Spinal cord (tissue), 10 donors: ENCODE measurements at places on chromosomes 1 and 21. TPM values are rescaled to one million over a fixed set of nuclear protein-coding genes. Genes with fewer than 3 reads are reported as not detected.

GRCh38 chr1:219520241-219520640 is 92.7 kb downstream of the ZC3H11B start:
- DNase-seq, result no peak

GRCh38 chr21:46386734-46387088 is 62.8 kb downstream of the PCNT start:
- DNase-seq, result no peak

- DNase-seq, result no peak
Observed at GRCh38 chr1:206930210-206930798, 8.6 kb upstream of the FCMR start.

DNA sequence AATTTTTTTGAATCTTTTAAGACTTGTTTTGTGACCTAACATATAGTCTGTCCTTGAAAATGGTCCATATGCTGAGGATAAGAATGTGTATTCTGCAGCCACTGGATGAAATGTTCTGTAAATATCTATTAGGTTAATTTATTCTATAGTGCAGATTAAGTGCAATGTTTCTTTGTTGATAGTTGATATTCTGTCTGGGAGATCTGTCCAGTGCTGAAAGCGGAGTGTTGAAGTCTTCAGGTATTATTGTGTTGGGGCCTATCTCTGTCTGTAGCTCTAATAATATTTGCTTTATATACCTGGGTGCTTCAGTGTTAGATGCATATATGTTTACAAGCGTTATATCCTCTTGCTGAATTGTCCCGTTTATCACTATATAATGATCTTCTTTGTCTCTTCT is 7.7 kb upstream of the KLHL12 start:
- DNase-seq, result no peak

DNA sequence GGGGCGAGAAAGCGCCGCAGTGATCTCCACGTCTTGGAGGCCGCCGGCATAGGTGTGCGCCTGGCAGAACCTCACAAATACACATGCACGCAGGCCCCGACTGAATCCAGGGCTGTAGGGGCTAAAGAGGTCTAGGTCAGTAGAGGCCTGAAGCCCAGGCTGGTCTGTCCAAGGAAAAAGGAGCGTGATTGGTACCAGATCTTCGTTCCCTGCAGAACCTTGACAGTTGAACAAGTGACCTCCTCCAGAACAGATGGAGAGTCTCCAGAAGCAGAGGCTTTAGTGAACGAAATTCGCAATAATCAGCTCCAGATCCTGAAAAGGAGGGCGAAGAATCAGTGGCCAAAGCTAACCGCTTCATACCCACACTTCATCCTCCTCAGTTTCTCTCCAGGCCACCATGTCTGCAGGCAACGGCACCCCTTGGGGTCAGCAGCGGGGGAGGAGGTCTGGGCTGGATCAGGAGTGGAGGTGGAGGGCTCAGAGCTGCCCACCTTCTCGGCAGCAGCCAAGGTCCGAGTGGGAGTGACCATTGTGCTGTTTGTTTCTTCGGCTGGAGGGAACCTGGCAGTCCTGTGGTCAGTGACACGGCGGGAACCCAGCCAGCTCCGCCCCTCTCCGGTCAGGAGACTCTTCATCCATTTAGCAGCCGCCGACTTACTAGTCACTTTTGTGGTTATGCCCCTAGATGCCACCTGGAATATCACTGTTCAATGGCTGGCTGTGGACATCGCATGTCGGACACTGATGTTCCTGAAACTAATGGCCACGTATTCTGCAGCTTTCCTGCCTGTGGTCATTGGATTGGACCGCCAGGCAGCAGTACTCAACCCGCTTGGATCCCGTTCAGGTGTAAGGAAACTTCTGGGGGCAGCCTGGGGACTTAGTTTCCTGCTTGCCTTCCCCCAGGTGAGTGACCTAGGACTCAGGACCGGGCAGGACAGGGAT is 749 bp upstream of the PEX11B start:
- peak; percentile 52 for DNase-seq

DNA sequence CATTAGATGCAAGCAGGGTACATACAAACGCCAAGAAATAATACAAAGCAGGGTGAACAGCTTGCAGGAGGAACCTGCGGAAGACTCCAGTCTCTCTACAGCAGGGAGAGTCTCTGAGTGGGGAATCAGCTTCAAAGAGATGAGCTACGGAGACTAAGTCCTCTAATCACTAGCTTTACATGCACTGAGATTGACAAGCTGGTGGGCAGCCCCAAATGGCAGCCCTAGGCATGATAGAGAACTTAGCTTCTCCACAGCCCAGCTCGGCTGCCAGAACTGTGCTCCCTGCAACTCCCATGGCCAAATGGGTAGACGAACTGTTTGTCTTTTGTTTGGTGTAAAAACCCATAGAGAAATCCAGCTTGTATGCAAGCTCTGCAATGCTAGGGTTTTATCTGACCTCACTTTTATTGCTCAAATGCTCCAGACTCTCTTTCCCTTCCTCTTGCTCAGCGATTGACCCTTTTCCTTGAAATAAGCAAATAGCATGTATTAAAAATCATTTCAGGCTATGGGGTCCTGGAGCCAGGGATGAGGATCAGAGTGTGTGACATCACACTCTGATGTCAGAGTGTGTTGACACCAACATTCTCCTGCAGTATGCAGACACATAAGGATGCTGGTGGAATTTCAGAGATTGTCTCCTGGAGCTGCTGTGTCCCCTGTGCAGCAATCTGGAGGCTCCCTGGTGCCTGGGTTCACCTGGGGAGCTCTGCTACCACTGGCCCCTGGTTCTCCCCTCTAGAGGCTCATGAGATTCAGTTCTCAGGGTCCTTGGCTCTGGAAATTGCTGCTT is 238.5 kb downstream of the TTLL7 start:
- DNase-seq, result no peak

DNA sequence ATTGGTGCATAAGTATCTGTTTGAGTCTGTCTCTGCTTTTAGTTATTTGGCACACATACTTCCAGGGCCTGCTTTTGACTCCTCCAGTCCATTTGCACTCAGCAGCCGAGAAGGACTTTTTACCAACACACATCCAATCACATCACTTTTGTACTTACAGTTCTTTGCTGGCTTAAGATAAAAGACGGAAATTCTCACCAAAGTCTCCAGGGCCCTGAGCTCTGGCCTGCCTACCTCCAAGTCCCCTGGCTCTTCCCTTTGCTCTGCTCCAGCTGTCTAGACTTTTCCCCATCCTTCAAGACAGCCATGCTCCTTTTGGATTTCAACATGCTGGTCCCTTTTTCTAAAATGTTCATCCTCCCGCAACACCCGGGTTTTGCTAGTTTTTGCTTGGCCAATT is 2.2 kb upstream of the EVA1C start:
- DNase-seq, result no peak

GRCh38 chr21:25759573-25759972 is 24.8 kb downstream of the GABPA start:
- DNase-seq, result no peak

DNA sequence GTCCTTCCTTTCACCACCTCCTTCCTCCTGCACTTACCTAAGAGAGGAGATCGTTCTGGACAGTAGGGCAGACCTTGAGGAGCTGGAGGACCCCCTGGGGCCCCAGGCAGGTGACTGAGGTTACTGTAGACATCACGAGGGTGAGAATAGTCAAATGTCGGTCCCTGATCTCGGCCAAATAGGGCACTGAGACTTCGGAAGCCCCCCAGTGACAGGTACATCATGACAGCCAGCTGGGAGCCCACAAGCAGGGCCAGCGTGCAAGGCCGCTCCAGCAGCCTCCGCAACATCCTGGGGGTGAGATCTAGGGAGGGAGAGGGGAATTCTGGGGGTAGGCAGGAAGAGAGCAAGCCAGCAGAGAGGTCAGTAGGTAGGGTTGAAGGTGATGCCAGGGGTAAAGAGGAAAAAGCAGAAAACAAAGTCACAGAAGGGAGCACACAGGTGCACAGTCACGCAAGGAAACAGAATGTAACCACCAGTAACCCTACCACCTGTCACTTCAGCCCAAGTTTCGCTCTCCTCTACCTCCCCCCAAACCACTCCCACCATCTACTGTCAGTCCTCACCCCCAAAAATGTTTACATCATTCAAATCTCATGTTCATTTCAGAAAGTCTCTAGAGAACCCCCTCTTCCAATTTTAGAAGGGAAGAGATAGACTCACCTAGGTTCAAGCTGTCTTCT is 1.4 kb downstream of the B4GALT3 start:
- no peak for DNase-seq

GRCh38 chr1:100799954-100800612 is 80.5 kb downstream of the VCAM1 start:
- no peak for DNase-seq

GRCh38 chr1:192489047-192489446 is 86.5 kb upstream of the RGS1 start:
- peak; percentile 53 for DNase-seq

DNA sequence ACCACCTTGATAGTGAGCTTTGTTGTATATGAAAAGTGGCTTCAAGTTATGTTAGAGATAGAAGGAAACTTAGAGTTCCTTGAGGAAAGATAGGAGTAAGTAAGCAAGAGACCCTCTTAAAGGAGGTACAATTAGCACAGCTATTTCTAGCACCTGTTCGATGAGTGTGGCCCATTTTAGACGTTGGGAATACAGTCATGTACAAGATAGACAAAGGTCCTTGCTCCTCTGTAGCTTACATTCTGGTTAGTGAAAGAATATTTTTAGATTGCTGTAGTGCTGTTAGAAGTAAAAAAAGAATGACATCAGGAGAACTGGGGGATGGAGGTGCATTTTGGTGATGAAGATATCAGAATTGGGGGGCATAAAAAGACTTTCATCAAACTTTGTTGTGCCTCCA is 47.5 kb downstream of the MRPS6 start:
- DNase-seq, result no peak

- no peak for DNase-seq
Observed at GRCh38 chr21:41667136-41667535, 99.7 kb downstream of the RIPK4 start.

- no peak for DNase-seq
Observed at GRCh38 chr1:23103001-23103889, 65.4 kb downstream of the LUZP1 start.

- DNase-seq, result no peak
Observed at GRCh38 chr1:115839029-115839678, 1.8 kb downstream of the NHLH2 start.

GRCh38 chr1:2882966-2883696 is 81.6 kb upstream of the TTC34 start:
- DNase-seq, result no peak

DNA sequence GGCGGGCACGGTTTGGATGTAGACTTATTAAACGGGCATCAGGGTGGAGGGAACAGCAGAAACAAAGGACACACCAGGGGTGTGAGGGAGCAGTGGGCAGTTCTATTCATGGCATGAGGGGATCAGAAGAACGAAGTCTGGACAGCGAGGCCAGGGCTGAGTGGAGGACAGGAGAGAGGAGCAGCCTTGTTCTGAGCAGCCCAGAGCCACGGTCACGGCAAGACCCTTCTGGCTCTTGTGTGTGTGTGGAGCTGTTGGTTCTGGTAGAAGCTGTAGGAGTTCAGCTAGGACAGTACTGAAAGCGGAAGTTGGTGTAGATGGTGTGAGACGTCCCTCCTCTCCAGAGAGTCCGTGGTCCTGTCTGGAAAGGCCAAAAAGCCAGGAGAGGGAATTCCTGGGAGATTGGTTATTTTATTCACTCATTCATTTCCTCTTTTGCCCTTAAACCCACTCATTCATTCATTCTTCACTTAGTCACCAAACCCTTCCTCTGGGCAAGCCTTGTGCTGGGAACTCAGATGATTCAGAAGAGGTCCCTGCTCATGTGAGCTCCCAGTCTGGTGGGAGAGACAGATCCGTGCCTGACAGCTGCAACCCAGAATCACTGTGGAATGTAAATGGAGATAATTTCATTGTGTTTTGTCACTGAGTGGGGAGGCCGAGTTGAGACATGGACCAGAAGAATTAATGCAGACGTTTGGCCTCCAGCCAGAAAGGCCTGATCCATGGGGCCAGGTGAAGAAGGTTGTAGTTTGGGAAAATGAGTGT is 4.1 kb upstream of the ACOT11 start:
- DNase-seq, result no peak

- DNase-seq, result no peak
Observed at GRCh38 chr1:184423649-184424048, 36.8 kb downstream of the C1orf21 start.

GRCh38 chr1:5948681-5949005 is 43.6 kb downstream of the NPHP4 start:
- DNase-seq, result no peak

DNA sequence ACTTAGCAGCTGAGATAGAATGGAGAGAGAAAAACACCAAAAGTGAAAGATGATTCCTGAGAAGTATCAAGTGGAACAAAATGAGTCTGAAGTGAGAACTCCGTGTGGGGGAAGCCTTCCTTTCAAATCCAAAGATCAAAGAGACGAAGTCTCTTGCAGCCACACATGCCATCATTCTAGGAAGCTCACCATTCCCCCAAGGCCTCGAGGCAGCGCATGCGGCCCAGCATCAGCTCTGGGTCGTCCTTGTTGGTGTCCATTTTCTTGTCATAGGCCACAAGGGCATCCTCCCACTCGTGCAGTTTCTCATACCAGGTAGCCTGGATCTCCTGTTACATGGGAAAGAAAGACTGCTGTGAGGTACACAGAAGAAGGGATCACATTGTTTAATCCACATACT is 32.2 kb upstream of the ANGPTL7 start:
- no peak for DNase-seq

GRCh38 chr1:81877940-81878339 is 77.2 kb downstream of the ADGRL2 start:
- no peak for DNase-seq

GRCh38 chr1:200432586-200432985 is 22.8 kb upstream of the ZNF281 start:
- DNase-seq, result no peak

Gene NIT1
- polyA plus RNA-seq, result 48.6 TPM

Gene TNNT2
- polyA plus RNA-seq, result 1.9 TPM

Gene DENND4B
- polyA plus RNA-seq, result 74.4 TPM

Gene HLX
- 3.4 TPM for polyA plus RNA-seq

Gene GSTM2
- polyA plus RNA-seq, result 212 TPM

Gene KCNJ9
- polyA plus RNA-seq, result 10.4 TPM

Gene ZMYND12
- 3.1 TPM for polyA plus RNA-seq

Gene PTGS2
- 0.76 TPM for polyA plus RNA-seq

Gene ITLN2
- polyA plus RNA-seq, result not detected

Gene MANEAL
- polyA plus RNA-seq, result 50.9 TPM

Gene MATN1
- polyA plus RNA-seq, result 0.97 TPM

Gene KCNK2
- 33.2 TPM for polyA plus RNA-seq
